Muscle of back (tissue), 13 donors: ENCODE measurements at places on chromosomes 2 and 18.

DNA sequence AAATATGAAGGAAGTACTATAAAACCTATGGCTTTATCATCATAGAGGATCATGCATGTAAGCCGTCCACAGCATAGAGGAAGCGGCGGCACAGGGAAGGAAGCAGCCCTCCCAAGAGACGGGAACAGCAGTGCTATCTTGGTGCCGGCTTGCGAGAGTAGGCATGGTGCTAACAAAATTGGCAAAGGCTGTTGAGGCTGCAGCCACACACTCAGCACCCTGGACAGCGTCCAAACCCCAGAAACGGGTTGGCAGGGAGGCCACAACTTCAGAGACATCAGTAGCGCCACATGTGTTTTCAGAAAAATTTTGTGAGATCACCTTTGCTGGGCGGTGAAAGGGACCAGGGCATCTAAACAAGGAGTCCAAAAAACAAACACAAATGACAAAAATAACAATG lies 37.7 kb downstream of the NETO1 start:
- peak; percentile 7 for DNase-seq

- no peak for DNase-seq
Measured at GRCh38 chr2:201126308-201127151, 10.6 kb downstream of the CFLAR start.

- no peak for DNase-seq
Measured at GRCh38 chr18:80210312-80211083, 36.8 kb downstream of the PARD6G start.

DNA sequence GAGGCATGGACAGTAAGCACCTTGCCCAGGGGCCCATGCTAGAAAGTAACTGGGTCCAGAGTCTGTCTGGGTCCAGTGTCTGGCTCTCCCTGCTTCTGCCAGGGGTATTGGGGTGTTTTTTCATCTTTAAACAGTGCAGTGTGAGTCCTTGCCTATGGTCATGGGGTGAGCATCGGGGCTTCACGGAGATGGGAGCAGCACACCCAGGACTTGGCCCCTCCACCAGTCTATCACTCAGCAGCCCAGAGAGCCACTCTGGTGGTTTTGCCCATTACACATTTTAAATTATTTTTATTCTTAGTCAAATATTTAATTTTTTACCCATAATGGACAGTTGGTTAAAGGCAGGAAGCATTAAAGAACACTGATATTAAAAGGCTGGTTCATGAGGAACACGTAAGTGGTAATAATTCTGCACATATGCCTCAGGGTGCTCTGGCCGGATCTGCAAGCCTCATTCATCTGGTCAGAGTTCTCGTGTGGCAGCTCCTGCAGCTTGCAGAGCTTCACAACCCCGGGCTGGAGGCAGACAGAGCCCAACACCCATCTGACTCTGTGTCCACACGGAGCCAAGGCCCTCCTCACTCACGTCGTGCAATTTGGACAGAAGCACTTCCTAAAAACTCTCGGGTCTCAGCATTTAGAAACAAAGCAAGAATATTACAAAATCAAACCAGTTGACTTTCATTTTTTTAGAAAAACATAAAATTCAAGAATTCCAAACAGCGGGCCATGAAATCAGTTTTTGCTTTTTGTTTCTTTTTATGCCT lies 204.1 kb downstream of the CTIF start:
- peak; percentile 77 for DNase-seq

DNA sequence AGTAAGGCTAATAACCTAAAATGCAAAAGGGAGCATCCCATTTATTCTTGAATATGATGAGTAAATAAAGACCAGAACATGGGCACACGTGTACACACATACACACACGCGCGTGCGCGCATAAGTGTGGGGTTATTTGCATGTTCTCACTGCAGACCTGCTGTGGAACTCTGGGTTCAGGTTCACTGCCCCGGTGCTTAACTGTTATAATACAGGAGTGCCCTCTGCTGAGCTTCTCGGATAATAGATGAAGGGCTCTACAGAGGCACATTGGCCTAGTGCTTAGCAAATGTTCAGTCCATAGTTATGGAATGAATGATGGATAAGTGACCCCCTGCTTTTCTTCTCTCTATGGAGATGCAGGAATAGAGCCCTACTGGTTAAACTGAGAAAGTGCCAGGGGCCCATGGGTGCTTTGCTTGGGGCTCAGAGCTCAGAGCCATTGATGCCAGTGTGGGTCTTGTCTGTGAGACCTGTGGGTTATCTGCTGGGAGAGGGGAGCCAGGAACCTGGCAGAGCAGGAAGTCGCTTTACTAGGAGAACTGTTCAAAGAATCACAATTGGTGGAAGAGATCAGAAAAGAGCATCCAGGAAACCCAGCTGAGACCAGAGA lies 3.6 kb upstream of the ARL4C start:
- DNase-seq = peak; percentile 69

- no peak for DNase-seq
Measured at GRCh38 chr2:20391951-20392699, 41.5 kb upstream of the PUM2 start.

DNA sequence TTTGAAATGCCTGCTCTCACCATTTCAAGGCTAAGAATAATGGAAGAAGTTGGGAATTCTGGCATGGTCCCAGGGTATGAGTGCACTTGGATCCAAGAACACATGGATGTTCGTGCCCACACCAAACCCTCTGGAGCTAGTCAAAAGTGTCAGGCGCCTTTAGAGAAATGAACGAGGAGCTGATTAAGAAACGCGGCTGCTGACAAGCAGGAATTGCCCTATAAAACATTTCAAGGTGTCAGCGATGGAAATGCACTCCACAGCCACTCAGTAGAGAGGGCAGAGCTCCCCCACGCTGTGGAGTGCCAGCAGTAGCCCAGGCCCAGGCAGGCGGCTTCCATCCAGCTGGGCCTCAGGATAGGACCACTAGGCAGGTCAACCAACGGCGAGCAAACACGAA lies 213.7 kb downstream of the TTC32 start:
- DNase-seq = no peak

DNA sequence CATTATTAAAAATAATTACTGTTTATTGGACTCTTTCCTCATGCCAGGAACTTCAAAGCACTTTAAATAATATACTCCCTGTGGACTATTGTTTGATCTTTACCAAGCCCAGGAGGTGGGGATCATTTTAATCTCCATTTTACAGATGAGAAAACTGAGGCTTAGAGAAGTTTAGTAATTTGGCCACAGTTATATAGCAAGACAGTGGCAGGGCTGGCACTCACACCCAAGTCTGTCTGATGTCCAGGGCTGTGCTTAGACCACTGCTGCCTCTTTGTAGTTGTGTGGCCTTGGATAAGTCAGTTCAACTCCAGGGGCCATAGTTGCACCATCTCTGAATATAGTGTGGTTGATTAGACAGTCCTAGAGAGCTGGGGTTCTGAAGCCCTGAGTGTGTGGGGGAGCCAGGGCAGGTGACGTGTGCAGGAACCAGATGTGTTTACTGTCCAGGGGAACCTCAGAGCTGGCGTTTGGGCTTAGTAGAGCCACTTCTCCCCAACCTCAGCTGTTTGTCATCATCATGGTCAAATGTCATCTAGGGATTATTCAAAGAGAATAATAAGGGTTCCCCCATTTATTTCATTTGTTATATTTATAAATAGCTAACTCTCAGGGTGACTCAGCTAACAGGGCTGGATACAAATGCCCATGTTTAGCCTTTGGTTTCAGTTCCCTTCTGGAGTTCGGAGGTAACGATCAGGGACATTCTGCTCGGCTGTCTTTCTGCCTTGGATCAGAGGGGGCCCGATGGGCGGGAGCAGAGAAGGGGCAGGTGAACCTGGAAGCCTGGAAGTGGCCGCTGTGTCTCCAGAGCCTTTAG lies 68.0 kb downstream of the BOLA3 start:
- peak; percentile 20 for DNase-seq

DNA sequence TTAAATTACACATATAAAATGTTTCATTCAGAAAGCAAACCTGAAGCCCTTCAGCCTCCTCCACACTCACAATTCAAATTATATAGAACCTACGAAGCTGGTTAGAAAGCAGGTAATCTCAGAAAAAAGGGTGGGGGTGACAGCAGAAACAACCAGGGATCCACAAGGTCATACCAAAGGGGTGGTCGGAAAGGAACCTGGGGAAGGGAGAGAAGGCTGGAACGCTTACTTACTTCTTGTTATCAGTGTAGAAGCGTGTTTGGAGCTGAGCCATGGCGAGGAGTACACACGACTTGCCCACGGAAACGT lies 316 bp downstream of the WDR12 start:
- DNase-seq = no peak

DNA sequence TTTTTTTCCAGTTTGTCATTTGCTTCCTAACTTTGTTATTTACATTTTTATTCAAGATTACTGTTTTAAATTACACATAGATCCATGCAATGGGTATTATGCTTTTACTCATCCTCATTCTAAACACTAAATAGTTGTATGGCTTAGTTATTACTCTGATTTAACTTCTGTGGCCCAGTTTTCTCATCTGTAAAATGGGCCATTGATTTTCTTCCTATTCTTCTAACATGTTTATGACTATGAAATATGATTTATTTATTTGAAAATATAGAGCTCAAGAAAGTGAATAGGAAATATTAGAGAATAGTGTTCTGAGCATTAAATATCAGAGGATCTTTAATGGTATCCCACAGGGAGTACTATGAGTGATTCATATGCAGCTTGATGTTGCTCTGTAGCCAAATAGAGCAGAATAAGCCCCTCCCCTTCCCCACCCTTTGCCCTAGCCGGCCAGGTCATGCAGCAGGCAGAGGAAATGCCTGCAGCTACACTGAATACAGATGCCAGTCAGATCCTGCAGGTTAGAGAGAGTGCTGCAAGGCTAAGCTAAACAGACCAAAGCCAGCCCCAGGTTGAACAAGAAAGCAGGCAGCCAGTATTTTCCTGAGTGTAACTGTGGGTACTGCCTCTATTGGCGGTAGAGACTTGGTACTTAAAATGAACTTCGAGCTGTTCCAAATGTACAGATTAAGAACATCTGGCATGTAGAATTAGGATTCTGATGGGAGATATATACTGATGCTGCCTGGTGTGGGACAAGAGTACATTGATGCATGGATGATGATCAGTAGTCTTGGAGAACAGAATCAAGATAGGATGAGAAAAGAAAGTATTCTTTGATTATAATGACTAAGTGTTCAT lies 11.7 kb upstream of the ACYP2 start:
- peak; percentile 34 for DNase-seq

- DNase-seq = no peak
Measured at GRCh38 chr2:105755895-105756294, 11.2 kb downstream of the NCK2 start.

DNA sequence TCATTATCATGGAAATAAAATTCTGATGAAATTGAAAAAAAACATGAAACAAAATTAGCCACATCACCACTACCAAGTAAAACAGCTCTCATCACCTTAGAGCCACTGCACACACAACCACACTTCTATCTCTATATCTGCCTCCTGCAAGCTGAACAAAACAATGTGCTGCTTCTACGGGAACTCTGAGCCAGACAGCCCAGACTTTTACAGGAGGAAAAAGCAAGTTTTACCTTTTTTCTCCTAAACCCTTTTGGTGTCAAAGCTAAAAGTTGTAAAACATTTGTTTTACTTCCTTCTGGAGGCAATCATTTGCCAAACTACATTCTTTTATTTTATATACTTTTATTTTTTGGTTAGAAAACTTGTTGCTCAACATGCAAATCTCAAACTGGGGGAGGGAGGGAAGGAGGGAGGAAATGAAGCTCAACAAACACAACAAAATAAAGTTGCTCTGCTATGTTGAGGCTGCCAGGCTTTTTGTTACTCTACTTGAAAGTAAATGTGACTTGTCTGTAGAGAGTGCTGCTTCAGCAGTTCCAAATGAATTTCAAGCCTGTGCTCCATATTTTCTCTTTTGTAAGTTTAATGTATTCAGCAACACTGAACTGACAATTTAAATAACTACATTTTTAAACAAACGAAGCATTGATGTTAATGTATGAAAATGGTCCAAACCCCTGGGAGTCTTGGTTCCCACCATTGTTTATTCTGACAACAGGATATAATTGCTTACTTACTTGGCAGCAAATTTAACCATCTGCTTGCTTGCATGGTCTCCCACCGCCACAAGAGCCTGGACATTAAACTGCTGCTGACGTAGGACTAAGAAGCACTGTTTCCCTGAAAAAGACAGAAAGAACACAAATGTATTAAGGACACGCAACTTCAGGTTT lies 24.5 kb downstream of the DARS1 start:
- DNase-seq = peak; percentile 40

DNA sequence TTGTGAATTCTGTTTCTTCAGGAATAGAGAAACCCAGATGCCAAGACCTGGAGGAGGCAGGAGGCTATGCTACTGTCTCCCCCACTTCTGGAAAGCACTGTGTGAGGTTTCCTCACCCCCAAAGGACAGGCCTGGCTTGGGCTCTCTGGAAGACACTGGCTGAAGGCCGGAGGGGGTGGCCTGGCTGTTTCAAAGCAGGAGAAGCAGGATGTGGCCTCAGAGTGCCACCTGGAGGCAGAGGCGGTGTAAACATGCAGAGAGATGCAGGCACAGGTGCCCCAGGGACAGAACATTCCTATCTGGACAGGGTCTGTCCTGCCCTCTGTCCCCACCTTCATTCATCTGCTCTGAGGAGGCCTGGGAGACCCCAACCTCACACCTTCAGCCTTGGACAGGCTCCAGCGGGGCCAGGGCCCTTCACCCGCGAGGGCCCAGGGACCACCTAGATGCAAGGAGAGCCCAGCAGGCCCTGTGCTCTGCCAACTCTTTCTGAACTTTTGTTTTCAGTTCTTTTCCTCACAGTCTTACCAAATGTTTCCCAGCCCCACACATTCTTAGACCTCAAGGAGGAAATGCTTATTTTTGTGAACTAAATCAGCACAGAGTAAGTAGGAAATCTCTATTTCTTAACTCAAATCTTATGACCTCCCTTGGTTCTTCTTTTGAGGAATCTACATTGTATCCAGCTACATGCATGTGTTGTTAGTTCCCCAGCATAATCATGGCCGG lies 79.2 kb downstream of the LONRF2 start:
- no peak for DNase-seq

DNA sequence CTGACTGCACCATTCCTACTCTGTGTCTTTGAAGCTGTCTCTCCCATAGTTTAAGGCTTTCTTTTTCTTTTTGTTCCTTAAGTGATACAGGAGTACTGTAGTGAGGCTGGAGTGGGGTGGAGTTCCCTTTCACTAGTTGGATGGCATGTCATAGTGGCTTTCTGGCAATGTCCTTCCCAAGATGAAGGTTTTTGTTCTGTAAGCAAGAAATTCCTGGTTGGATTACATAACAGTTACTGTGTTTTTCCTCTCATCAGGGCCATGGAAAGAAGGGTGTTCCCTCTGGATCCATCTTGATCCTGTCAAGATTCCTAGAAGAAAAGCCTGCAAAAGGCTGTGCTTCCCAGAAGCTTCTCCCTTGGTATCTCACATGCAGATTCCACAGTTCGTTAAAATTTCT lies 84.2 kb downstream of the ACKR3 start:
- DNase-seq = no peak

DNA sequence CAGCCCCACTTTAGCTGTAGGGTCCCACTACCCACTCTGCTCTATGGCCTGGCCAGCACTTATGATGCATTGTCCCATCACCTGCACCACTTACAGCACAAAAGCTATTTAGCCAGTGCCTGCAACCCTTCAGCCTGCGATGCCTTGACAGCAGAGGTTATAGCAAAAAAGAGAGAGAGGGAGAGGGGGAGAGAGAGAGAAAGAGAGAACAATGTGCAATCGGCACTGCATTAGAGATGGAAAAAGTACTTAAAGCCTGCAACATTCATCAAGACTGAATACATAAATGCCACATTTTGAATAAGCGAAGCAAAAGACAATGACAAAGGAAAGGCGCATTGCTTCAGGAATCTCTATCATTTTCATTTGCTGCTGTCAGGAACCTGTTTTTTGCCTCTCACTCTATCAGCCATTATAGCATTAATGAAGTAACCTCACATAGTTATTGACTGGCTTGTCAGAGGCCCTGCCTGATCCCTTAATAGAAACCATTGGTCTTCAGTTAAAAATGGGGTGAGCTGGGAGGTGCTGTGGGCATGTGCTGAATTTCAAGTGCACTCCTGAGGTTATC lies 833.1 kb downstream of the BCL11A start:
- DNase-seq = no peak
